Caki2 (cell line): ENCODE measurements at places on chromosomes 5 and 9. TPM values are rescaled to one million over a fixed set of nuclear protein-coding genes. Genes with fewer than 3 reads are reported as not detected.

Gene LECT2
- not detected in 2 replicates for total RNA-seq

Gene SPINK6
- total RNA-seq, result not detected in 2 replicates

Gene OCLN
- total RNA-seq, result 1.3 TPM in 1 of 2 replicates, not detected in the other

Gene PAM
- total RNA-seq, result 67.6 and 91.3 TPM in 2 replicates

Gene PRDM9
- total RNA-seq, result not detected in 2 replicates

Gene OBP2B
- total RNA-seq, result not detected in 2 replicates

Gene LCN1
- total RNA-seq, result not detected in 2 replicates

Gene MPDZ
- 2.6 and 15.5 TPM in 2 replicates for total RNA-seq

DNA sequence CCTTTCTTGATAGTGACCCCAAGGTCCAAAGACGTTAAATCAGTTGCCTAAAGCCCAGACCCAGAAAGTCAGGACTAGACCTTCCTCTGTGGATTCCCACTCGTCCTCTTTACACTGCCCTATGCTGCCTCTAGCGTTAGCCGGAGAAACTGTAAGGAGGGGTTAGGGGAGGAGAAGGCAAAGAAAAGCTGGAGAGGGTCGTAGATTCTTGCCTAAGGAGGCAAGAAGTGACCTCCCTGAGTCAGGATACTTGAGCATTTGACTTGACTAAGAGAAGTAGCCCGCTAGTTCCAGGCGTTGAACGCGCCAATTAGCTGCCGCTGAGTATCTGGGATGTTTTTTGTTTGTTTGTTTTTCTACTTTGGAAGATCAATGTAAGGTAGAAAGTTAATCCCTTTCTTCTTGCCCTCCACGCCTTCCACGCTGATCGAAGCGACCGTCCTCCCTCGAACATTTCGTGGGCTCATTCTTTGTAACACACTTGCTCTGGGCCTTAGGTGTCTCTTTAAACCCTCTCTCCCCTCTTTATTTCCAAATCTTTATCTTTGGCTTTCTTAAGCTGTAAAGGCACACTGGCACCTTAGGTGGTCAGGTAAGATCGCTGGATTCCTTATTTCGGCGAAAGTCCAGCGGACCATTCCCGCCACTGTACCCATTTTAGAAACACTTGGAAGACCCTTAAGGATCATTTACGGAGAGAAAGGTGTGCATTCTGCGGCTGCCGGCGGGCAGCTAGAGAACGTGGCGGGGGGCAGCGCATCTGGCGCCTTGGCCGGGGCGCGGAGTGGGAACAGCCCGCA is 5.1 kb upstream of the RGMB start:
- peak; percentile 47 for DNase-seq

GRCh38 chr5:42666869-42667268 is 89.7 kb upstream of the CCDC152 start:
- DNase-seq, result no peak

DNA sequence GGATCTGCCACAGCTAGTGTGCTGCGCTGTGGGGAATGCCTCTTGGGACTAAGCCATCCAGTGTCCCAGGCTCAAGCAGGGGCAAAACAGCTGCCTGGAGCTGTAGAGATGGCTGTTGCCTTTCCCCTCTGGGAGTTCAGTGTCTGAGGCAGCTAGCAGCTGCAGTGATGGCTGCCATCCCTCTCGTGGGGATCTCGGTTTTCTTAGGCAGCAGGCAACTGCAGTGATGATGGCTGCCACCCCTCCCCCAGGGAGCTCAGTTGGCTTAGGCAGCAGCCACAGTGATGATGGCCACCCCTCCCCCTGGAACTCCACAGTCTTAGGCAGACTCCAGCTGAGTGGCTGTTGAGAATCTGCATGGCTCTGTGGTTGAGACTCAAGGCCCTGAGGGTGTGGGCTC is 1389.2 kb upstream of the NUDT12 start:
- no peak for DNase-seq

GRCh38 chr5:142576804-142577203 is 109.1 kb downstream of the FGF1 start:
- DNase-seq, result no peak

DNA sequence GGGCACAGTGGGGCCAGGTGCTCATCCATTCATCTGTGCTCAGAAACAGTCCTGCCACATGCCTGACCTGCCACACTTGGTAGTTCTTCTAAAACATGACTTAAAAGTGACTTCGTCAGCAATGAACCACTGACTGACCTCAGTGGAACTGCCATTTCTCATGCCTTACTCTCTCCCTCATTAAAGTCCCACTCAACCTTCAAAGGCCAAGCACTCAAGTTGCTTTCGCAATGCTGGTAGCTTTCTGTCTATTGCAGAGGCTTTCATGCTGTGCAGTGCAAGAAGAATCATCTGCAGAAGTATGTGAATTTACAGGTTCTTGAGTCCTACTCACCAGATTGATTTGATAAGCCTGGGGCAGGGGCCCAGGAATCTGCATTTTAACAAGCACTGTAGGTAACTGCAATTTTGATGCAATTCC is 23.9 kb downstream of the B4GALT1 start:
- DNase-seq, result peak; percentile 74

- DNase-seq, result no peak
Observed at GRCh38 chr5:101520417-101520816, 617.3 kb upstream of the ST8SIA4 start.

- DNase-seq, result no peak
Observed at GRCh38 chr9:126624912-126625311, 11.2 kb downstream of the LMX1B start.

DNA sequence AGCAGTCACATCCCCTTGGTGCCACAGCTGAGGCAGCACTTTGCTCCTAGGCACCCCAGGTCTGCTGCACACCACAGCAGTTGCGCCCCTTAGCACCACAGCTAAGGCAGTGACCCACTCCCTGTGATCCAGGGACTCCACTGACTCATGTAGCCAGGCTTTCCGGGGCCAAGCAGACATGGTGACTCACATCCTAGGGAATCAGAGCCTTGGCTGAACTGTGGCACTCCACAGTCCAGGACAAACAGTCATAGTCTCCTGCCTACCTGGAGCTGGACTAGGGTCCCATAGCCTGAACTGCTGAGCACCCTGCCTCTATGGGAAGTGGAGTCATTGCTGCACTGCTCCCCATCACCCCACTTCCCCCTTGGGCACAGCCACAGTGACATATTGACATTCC is 338.7 kb downstream of the NPR3 start:
- DNase-seq, result peak; percentile 46

DNA sequence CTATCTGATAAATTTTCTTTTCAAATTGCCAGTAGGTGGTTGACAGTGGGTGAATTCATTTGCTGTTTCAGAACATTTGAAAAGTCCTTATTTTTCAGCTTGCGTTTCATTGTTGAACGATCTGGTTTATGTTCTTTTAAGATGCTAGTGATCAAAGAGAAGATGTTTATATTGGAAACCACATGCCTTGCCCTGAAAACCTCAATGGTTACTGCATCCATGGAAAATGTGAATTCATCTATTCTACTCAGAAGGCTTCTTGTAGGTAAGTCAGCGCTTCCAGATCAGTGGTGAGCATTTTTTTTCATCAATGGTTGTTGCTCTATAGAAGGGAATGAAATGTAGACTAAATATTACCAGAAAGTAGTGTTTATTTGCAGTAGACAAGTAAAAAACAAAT is 16.6 kb upstream of the CAVIN4 start:
- no peak for DNase-seq

- peak; percentile 23 for DNase-seq
Observed at GRCh38 chr9:21709464-21710058, 92.9 kb upstream of the MTAP start.
